B cell (primary cell): ENCODE measurements at places on chromosomes 6 and 20. TPM values are rescaled to one million over a fixed set of nuclear protein-coding genes. Genes with fewer than 3 reads are reported as not detected.

ASIP gene
- total RNA-seq = not detected in 2 replicates

ABHD16B gene
- not detected in 2 replicates for total RNA-seq

DNA sequence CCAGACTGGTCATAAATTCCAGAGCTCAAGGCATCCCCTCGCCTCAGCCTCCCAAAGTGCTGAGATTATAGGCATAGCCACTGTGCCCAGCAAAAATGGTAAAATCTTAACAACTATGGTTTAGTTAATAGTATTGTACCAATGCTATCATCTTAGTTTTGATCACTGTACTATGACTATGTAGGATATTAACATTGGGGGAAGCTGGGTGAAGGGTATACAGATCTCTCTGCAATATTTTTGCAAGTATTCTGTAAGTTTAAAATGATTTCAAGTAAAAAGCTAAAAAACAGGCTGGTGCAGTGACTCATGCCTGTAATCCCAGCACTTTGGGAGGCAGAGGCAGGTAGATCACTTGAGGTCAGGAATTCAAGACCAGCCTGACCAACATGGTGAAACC is 7.8 kb downstream of the PIGU start:
- no peak for DNase-seq

TP53TG5 gene
- not detected in 2 replicates for total RNA-seq

DNA sequence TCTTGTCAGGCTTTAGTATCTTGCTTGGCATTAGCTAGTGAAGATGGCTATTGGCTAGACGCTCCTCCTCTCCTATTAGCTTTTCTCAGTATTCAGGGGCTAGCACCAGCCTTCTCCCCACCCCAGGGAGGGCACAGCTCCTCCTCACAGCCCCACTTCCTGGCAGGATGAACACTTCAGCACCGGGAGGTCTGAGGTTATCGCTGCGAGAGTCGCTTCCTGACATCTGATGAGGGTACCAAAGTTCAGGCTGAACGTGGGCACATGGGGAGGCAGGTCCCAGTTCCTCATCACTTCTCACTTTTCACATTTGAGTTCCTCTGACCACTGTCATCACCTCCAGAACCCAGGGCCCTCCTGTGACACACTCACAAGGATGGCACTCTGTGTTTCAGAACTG is 66.6 kb downstream of the LAMA4 start:
- DNase-seq = no peak

DNA sequence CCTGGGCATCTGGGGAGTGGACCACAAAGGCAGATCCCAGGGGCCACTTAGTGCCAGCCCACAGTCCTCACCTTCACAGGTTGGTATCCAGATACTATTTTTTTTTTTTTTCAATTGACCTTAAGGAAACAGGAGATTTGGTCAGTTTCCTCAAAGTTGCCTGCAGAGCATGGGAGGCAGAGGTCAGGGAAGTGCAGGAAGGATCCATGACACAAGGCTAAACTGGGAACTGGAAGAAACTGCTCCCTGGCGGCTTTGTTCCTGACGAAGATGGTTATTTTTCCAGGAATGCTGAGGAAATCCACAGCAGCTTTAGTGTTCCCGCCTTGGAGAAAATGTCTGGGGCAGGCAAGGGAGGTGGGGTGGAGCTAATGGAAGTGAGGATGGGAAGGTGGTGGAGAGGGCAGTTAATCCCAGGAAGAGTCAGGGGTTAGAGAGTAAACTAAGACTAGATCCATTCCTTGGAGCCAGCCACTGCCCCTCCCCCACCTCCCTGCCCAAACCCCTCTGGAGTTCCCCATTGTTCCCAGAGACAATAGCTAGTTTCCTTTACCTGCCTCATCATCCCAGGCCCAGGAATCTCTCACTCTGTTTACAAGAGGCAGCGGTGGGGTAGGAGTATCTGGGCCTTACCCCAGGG is 14.3 kb upstream of the MYMX start:
- DNase-seq = no peak

LY6G5C gene
- total RNA-seq = 0.76 and 2.1 TPM in 2 replicates

IL17A gene
- total RNA-seq = not detected in 2 replicates

SYNGAP1 gene
- total RNA-seq = 31.4 and 43.0 TPM in 2 replicates

GRCh38 chr20:50003253-50003656 is 20.5 kb downstream of the SNAI1 start:
- DNase-seq = no peak

FABP7 gene
- not detected in 2 replicates for total RNA-seq

- no peak for DNase-seq
Measured at GRCh38 chr6:47153404-47153755, 111.2 kb upstream of the ADGRF1 start.

FERMT1 gene
- not detected in 2 replicates for total RNA-seq

DNA sequence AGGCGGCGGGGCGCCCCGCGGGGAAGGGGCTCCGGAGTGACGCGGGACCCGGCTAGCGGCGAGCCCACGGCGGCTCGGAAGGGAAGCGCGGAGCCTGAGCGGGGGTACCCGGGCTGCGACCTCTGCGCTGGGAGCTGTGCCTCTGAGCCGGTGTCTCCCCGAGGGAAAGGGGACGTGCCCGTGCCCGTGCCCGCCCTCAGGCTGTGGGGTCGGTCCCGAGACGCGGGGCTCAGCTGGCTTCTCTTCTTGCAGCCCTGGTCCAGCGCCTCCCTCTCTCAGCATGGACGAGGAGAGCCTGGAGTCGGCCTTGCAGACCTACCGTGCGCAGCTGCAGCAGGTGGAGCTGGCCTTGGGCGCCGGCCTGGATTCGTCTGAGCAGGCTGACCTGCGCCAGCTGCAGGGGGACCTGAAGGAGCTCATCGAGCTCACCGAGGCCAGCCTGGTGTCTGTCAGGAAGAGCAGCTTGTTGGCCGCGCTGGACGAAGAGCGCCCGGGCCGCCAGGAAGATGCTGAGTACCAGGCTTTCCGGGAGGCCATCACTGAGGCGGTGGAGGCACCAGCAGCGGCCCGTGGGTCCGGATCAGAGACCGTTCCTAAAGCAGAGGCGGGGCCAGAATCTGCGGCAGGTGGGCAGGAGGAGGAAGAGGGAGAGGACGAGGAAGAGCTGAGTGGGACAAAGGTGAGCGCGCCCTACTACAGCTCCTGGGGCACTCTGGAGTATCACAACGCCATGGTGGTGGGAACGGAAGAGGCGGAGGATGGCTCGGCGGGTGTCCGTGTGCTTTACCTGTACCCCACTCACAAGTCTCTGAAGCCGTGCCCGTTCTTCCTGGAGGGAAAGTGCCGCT is 686 bp downstream of the ZGPAT start:
- no peak for DNase-seq

DNA sequence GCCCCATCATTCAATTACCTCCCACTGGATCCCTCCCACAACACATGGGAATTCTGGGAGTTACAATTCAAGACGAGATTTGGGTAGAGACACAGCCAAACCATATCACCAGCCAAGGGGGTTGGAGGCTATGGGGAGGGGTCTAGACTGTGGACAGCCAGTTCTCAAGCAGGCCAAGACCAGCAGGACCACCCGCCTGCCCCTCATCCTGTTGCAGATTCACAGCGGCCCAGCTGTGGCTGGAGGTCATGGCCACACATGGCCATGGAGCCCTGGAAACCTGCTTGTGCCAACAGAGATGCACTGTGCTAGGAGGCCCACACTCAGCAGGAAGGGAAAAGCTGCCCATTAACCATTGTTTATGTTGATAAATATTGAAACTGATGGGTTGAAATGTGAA is 240.5 kb downstream of the TTLL2 start:
- DNase-seq = no peak

DNA sequence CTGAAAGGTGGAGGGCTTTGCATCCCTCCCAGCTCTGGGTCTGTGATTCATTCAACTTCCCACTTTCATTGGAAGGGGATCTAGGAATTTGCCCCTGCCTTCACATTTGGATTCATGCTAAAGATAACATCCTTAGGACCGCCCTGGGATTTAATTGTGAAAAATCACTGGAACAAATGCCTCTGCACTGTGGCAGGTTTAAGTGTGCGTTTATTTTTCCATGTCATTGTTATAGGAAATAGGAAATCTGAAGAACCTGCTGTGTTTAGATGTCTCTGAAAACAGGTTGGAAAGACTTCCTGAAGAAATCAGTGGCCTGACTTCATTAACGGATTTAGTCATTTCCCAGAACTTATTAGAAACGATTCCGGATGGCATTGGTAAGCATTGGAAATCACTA is 104.7 kb downstream of the LRRC1 start:
- DNase-seq = no peak

DNA sequence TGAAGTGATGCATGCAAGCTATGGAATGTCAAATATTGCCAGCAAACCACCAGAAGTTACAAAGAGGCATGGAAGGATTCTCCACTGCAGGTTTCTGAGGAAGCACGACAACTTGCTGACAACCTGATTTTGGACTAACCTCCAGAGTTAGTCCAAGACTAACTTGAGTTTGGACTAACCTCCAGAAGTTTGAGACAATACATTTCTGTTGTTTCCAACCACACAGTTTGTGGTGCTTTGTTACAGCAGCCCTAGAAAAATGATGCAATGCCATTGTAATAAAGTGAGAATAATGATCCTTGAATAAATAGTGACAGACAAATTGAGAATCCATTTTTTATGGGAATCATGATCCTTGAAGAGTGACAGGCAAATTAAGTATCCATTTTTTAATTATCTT is 169.9 kb upstream of the HDDC2 start:
- DNase-seq = no peak

PTCRA gene
- not detected in 2 replicates for total RNA-seq

GRCh38 chr6:137958811-137959565 is 91.9 kb downstream of the TNFAIP3 start:
- DNase-seq = no peak

DNA sequence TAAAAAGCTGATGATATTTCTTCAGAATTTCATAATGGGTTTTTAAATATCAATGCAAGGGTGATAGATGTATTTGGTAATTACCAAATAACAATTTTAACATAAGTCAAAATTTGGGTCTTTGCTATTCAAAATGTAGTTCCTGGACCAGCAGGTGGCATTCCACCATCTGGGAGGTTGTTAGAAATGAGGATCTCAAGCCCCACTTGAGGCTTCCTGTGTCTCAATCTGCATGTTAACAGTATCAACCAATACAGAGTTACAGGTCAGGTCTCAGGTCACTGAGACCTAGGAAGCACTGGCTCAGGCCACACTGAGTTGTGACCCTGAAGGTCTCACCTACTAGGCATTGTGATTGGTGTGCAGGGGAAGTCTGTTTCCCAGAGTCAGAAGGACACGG is 57.2 kb upstream of the MTRF1L start:
- DNase-seq = no peak

DNA sequence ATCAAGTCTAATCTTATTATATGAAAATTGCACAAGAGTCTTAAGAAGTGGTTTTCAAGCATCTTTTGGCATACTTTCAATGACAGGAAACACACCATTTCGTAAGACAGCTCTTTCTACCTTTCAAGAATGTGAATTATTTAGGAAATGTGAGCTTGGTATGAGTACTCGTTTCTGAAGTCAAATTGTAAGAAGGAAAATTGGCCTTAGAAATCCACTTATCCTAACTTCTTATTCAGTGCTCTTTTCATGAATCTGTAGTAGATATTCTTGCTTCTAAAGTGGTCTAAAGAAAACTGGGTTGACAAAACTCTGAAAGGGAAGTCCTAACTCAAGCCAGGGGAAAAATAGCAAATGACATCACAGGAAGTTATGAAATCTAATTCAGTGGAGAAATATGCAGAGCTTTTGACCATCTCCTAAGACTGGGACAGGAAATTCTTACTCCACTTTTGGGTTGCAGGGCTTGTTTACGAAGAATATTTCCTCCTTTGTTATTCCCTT is 38.5 kb upstream of the OGFRL1 start:
- DNase-seq = no peak

DCBLD1 gene
- 0.37 and 1.2 TPM in 2 replicates for total RNA-seq

DNA sequence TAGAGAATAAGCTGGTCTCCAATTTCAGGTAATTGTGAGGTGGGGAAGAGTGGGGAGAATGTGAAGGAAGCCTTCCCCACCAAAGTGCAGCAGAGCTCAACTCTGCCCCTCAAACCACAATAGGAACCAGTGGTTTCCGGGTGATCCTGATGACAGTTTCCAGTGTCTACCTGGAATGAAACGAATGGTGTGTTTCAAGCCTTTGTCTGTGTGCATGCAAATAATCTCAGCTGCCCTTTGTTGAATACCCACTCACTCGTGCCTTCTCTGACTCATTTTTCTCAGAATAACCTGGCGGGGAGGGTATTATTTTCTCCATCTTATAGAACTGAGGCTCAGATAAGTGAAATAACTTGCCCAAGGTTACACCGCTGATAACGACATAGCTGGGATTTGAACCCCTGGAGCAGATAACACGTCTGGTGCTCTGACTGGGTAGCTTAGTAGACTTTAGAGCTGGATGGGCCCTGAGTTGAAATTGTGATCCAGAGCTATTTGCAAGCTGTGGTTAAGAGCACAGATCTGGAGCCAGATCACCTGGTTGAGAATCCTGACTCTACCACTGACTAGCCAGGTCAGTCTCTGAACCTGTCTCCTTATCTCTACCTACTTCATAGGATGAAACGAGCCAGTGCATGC is 85.1 kb downstream of the EYA2 start:
- no peak for DNase-seq

E2F3 gene
- 7.3 and 8.3 TPM in 2 replicates for total RNA-seq

- DNase-seq = peak; percentile 71
Measured at GRCh38 chr6:41200296-41200900, 551 bp downstream of the TREML2 start.

DNA sequence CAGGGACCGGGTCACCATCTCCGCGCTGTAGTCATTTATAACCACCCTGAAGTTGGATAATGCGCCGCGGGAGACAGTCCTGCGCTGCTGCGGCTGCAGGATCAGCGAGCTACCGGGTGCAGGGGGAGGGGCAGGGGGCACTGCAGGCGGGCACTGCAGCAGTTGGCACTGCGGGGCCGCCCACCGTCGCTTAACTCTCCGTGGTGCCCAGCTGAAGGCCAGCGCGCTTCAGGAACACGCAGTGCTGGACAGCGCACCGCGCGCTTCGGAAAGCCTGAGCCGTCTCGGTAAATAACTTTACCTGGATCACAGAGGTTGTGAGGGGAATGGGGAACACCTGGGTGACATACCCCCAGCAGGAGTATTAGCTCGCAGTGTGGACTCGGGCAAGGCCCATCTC is 12.4 kb upstream of the LRFN2 start:
- DNase-seq = no peak

PSORS1C2 gene
- not detected in 2 replicates for total RNA-seq

GRCh38 chr6:154488248-154488593 is 22.3 kb downstream of the CNKSR3 start:
- no peak for DNase-seq

SLC22A2 gene
- total RNA-seq = not detected in 2 replicates

DNA sequence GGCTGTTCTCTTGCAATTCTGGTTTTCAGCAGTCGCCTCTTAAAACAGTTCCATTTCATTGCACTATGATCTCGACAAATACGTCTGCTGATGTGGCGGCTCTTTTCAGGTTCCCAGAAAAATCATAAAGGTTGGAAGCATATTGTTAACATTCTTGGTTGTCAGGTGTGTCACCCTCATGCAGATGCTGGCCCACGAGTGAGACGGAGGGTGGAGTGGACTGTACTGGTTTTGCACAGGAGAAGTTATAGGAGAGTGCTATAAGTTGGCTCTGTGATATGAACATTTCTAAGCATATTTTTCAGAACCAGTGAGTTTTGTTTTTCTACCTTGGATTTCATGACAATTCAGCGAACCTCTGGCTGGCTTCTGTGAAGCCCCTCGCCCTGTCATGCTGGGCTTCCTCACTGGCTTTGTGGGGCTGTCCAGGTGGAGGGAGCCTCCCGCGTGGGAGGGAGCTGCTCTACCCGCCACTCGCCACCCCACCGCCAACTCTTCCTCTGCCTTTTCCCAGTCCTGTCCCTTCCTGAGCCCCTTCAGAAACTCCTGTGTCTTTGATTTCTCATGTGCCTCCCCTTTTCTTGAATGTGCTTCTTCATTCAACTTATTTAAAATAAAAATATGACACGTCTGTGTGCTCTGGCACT is 10.6 kb downstream of the IRF4 start:
- DNase-seq = no peak

PYGB gene
- total RNA-seq = 30.6 and 30.8 TPM in 2 replicates

PRSS16 gene
- 2.0 and 2.4 TPM in 2 replicates for total RNA-seq
